ENCODE measurements at places on chromosomes 11 and 22.

DNA sequence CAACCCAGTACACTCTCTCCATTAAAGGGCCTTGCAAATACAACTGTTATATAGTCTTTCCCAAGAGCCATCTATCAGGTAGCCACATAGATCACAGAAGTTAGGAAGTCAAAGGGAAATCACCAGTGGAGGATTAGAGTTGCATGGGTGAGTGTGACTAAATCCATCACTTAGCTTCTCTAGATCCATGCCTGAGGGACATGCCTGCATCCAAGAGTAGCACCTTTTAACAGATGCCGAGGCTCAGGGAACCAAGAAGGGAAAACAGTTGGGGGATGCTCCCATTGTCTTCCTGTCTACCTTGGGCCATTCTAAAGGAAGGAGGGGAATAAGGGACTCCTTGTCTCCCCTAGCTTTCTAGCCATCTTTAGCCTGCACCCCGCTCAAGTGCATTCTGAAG lies 77.9 kb downstream of the XRRA1 start:
- no peak for DNase-seq

- no peak for DNase-seq
Observed at GRCh38 chr11:112097734-112098528, 11.3 kb downstream of the SDHD start.

DNA sequence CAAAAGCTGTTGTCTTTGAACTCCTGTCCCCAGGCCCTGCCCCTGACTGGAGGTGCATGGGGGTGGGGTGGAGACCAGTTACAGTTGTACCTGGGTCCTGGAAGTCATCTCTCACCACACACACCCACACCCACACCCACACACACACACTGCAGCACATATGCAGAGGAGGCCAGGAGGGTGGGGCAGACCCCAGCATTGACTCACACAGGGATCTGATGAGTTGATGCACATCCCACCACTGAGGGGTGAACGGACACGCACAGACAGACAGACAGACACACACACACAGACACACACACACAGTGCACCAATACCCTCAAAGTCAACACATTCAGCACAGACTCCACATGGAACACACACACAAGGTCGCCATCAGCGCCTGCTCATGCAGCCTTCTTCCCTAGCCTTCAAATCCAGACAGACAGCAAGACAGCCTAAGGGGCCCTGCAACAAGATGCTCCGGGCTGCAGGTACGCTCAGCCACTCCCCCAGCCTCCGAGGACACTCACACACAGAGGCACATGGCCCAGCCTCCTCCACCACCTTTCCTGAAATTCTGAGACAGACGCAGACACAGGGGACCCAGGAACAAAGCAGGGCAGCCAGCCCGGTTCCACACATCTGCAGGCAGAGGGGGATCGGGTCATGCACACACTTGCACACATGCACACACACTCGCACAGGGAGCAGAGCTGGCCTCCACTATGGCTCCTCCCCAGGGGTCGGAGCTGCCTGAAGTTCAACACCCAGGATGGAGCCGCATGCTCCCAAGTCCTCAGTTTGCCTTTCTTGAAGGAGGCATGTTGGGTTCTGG lies 26.5 kb downstream of the SYT7 start:
- DNase-seq, result no peak

- no peak for DNase-seq
Observed at GRCh38 chr11:127157225-127157624, 156.7 kb upstream of the KIRREL3 start.

GRCh38 chr11:133928628-133929059 lies 28.1 kb downstream of the IGSF9B start:
- peak; percentile 84 for DNase-seq

- DNase-seq, result no peak
Observed at GRCh38 chr11:31877083-31877482, 66.0 kb upstream of the PAX6 start.

GRCh38 chr11:34149786-34150185 lies 44.4 kb downstream of the NAT10 start:
- DNase-seq, result no peak

Data from activated CD4-positive, alpha-beta T cell treated with anti-CD3 and anti-CD28 coated beads, Interleukin-2, amount 10 ng/mL, durations not matched to agents 7 days and 5 days (primary cell).